ENCODE measurements at places on chromosomes 5 and 9.

- DNase-seq = no peak
These were observed 30.4 kb upstream of the OCLN start for GRCh38 chr5:69462170-69462569.

GRCh38 chr9:15139469-15139868 is 167.5 kb downstream of the TTC39B start:
- DNase-seq = no peak

GRCh38 chr9:37988602-37989001 is 80.4 kb downstream of the SHB start:
- no peak for DNase-seq

GRCh38 chr5:5246736-5247135 is 106.6 kb downstream of the ADAMTS16 start:
- no peak for DNase-seq

GRCh38 chr5:61084658-61085057 is 77.6 kb downstream of the SMIM15 start:
- DNase-seq = peak; percentile 43

DNA sequence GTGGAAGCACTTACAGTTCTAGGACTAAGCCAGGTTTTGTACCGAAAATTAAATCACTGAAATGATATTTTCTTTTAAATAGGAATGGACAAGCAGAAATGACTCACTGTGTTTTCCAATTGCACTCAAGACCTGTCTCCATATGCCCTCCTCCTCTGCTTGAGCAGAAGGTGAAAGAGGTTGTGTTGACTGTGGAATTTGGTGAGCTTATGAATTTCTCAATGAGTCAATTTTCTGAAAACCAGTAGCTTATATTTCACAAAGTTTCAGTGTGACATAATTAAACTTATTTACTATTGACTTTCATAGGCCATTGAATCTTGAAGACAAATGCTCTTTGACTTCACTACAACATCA is 249.9 kb downstream of the NPR3 start:
- no peak for DNase-seq

GRCh38 chr5:150611026-150611425 is 29.4 kb upstream of the SYNPO start:
- no peak for DNase-seq

- no peak for DNase-seq
These were observed 47.4 kb upstream of the CLPTM1L start for GRCh38 chr5:1392261-1392660.

DNA sequence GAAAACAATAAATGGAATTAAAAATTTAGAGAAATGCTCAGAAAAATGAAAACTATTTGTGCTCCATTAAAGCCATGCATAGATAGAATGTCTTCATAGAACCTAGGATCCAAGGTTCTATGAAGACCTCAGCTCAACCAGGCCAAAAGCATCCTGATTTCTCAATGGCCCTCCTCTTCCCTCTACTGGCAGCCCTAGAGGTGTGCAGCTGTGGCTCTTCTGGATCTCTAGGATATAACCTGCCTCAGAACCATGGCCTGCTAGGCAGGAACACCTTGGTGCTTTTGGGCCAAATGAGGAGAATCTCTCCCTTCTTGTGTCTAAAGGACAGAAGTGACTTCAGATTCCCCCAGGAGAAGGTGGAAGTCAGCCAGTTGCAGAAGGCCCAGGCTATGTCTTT is 15.1 kb downstream of the IFNA1 start:
- peak; percentile 12 for DNase-seq

GRCh38 chr5:37638897-37639296 is 200.9 kb downstream of the GDNF start:
- DNase-seq = no peak
